Brain (organoid and tissue), 16 donors: ENCODE measurements at places on chromosomes 12 and 14.

DNA sequence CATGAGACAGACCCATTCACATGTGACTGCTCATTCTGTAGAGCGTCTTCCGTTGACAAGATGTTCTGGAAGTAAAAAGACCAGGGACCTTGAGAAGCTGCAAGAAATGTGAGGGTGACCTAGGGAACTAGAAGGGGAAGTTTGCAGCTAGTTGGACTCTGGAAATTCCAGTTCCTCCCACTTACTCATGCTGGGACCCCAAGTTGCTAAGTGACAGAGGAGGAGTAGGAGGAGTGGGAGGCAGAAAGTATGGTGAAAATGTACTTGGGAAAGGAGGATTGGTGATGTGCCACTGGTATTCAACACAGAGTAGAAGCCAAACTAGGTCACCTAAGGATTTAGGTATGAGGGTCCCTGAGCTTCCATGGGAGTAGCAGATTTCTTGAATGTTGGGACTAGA, 132.4 kb downstream of the KCNA5 start:
- DNase-seq: no peak

DNA sequence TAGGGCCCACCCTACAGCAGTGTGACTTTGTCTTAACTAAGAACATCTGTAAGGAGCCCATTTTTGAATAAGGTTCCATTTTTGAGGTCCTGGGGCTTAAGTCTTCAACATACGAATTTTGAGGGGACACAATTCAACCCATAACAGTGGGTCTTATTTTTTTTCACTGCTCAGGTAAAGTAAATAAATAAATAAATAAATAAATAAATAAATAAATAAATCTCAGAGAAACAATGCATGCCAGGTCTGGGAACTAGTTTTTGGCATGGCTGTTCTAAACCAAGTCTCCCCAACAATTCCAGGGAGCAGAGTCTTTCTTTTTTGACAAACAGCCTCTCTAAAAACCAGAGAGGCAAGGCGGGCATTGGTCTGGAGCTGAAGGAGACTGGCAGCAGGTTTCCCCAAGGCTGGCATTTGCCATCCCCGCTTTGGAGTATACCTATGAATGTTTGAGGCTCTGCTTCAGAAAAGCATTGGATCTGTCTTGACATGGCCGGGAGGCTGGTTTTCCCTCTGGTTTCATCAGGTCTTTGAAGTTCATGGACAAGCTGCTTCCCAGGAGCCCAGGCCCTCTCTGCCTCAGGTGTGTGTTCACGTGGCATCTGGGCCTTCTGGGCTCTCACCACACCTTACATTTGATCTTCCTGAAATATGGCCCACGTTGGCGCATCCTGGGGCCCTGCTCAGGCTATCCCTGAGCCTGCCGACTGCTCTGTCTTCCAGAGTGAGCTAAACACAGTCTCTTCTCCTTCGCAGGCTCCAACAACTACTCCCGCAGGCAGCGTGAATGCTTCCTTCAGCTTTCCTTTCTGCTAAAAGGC, 545.2 kb downstream of the BCL11B start:
- no peak for DNase-seq

DNA sequence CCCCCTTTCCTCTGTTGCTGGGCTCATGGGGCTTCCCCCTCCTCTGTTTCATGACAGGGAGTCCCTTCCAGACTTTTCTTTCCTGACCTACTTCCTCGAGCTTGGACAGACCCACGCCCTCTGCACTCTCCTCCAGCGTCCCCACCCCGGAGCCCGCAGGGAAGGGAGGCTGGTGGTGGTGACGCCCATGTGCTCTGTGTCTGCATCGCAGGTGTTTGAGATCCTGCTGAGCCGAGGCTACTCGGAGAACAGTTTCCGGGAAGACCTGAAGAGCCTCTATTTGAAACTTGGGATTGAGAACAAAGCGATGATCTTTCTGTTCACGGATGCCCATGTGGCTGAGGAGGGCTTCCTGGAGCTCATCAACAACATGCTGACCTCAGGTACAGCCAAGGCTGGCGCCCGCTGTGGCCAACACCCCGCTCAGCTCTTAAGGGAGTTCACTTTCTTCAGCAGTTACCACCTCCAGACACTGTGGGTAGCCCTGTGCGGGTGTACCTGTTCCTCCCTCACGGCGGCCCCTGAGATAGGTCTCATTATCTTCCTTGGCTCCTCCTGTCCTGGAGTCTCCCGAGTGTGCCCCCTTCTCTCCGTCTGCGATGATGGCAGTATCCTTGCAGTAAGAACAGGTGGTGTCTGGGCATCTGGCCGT, 85.6 kb downstream of the CCDC92 start:
- DNase-seq: no peak

DNA sequence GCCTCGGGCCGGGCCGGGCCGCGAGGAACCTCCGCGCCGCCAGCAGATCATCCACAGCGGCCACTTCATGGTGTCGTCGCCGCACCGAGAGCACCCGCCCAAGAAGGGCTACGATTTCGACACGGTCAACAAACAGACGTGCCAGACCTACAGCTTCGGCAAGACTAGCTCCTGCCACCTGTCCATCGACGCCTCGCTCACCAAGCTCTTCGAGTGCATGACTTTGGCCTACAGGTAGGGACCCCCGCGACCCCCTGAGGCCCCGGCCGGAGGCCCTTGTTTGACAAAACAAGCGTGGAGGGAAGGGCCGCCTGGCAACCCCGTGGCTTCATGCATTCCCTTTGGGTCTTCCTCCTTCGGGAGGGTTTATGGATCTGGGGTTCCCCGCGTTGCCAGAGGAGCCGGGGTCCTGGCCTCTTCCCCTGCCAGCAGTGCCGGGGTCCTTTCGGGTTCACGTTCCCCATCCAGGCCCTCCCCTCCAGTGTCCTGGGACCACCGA, 526 bp downstream of the MLXIP start:
- DNase-seq: no peak

- DNase-seq: peak; percentile 24
Measured at GRCh38 chr12:47818467-47819137, 1.1 kb downstream of the HDAC7 start.

- no peak for DNase-seq
Measured at GRCh38 chr12:103546959-103547358, 40.1 kb upstream of the STAB2 start.

- DNase-seq: no peak
Measured at GRCh38 chr12:100427078-100427477, 46.6 kb upstream of the NR1H4 start.

DNA sequence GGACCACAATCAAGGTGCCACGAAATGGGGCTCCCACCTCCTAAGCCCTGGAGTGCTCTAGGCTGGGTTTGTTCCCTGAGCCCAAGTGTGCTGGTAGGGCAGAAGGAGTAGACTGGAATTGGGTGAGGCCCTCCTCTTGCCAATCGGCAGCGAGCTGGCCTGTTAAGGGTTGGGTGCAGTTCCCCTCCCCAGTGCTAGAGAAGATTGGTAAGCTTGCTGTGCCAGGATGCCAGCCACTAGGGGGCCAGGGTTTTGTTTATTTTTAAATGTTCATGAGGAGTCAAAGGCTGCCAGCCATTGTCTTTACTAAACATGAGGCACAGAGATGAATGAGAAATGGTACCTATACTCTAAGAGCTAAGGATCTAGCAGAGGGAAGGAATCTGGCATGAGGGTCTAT, 79.7 kb downstream of the SPTB start:
- DNase-seq: no peak

DNA sequence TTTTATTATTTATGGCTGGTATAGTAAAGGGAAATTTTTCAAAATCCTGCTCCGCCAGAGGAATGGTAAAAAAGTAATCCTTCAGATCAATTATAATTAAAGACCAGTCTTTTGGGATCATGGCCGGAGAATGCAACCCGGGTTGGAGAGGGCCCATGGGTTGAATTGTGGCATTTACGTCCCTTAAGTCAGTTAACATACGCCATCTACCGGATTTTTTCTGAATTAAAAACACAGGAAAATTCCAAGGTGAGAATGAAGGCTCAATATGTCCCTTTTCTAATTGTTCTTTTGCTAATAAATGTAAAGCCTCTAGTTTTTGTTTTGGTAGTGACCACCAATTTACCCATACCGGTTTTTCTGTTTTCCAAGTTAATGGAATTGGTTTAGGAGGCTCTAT, 602.8 kb downstream of the ALG10 start:
- no peak for DNase-seq

DNA sequence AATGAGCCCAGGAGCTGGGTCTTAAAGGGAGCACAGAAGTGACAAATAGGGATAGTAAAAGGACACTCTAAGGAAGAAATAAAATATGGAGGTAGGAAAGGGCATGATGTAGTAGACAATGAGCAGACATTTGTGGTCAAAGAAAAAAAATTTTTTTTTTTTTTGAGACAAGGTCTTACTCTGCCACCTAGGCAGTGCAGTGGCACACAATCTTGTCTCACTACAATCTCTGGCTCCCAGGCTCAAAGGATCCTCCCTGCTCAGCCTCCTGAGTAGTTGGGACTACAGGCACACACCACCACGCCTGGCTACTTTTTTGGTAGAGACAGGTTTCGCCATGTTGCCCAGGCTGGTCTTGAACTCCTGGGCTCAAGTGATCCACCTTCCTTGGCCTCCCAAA, 8.5 kb downstream of the FKBP3 start:
- DNase-seq: no peak

DNA sequence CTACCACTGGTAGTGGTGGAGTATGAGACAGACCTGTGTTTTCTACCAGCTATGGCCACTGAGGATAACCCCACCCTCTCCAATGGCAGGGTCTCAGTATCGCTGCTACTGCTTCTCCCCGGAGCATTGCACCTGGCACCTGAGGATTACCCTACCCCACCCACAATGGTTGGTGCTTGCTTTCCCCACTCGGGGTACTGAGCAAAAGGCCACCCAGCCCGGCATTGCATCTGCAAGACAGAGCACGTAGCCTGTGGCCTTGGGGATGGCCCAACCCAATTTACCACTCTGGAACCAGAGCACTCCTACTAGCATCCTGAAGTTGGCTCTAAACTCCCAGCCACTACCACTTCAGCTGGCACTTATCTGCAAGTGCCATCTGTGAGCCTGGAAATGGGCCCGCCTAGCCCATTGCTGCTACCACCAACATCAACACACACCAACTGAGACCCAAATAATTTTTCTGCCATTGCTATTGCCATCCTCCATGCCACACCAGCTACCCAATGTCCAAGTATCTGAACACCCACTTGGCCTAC, 145.7 kb downstream of the CNTN1 start:
- DNase-seq: no peak

GRCh38 chr12:117202033-117202432, 11.8 kb upstream of the FBXO21 start:
- no peak for DNase-seq

DNA sequence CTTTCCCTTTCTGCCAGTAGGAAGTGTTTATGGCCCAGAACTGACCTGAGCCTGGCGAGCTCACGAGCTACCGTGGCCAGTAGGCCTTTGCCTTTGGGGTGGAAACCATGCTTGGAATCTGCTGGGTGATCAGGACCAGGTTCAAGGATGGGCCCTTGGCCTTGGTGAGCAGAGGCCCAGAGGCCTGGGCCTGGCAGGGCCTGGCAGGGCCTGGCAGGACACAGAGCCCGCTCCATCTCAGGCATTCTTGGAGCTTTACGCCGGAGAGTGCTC, 184.8 kb upstream of the RTL1 start:
- DNase-seq: no peak

- no peak for DNase-seq
Measured at GRCh38 chr12:124412646-124413015, 117.7 kb downstream of the RFLNA start.

- DNase-seq: no peak
Measured at GRCh38 chr14:80135305-80136088, 75.8 kb downstream of the DIO2 start.

DNA sequence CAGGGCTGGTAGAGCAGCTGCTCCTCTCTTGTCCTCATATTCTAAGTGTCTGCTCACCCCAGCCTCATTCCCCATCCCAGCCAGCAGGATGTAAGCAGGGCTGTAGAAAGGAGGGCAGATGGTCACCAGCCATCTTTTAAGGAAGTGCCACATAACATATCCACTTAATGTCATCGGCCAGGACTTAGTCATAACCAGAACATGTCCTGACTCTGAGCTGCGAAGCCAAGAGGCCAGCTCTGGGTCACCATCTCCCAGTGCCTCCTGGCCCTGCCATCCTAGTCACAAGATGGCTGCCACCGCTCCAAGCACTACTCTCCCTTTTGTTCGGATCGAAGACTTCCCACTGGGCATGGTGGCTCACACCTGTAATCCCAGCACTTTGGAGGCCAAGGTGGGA, 123.9 kb downstream of the PLXNC1 start:
- DNase-seq: no peak
